Keratinocyte (primary cell): ENCODE measurements at places on chromosomes 2 and 18.

DNA sequence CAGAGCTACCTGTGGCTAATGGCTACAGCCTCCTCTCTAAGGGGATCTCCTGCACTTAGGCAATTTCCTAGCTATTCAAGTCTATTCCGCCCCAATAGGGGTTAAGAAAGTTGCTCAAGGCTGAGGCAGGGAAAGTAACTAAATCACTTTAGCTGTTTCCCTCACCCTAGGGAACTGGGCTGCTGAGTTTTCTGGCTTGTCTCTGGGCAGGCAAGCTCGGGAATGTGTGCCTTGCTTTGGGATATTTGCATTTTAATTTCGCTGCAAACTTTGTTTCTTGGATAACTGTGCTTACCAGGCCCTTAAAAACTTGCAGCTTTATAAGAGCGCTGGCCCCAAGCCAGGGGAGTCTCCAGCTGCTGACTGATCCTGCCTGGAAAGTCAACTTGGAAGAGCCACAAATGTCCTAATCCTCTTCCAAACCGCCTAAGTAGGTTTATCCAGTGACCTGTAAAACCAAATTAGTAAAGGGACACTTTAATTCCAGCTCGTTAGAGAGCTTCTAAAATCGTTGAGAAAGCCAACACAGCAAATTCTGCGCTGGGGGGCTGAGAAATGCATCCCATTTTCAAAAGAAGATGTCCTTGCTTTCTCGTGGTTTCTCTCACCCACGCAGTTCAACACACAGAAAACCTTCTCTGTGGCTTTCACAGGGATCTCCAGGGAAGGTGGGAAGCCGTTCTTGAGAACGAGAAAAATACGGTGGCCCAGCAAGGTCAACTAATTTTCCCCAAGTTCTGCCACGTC lies 59.5 kb upstream of the SP3 start:
- H3K4me1 ChIP-seq, result peaks cover 9% of the 10 kb centered on the region
- DNase-seq, result no peak
- no peak overlapping the region for H3K4me3 ChIP-seq
- no peaks in the 10 kb centered on the region for H3K27me3 ChIP-seq

- no peak overlapping the region for H3K27ac ChIP-seq
- no peaks in the 10 kb centered on the region for H3K4me1 ChIP-seq
- no peaks in the 10 kb centered on the region for H3K27me3 ChIP-seq
- no peaks in the 10 kb centered on the region for H3K36me3 ChIP-seq
- H3K4me3 ChIP-seq, result no peak overlapping the region
Observed at GRCh38 chr18:1020731-1021344, 116.2 kb downstream of the ADCYAP1 start.

DNA sequence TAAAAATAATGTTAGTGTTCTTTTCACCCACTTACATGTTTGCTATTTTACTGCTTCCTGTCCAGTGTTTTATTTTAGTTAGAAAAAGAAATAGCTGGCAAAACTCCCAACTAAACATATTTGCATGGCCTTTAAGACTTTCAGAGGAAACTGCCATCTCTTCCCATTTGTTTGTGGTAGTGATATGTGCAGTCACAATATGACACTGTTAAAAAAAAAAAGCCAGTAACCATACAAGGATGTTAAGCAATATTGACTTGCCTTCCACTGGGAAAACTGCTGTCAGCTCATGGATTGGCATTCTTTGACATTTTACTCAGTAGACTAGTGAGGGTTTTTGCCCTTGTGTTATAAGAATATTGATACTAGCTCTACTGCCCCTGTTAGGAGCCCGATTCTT lies 29.1 kb downstream of the XIRP2 start:
- no peak overlapping the region for H3K4me3 ChIP-seq
- H3K27me3 ChIP-seq, result no peaks in the 10 kb centered on the region
- no peaks in the 10 kb centered on the region for H3K36me3 ChIP-seq
- no peak for DNase-seq
- no peak overlapping the region for H3K27ac ChIP-seq

- no peak overlapping the region for H3K27ac ChIP-seq
- no peak for DNase-seq
- H3K4me3 ChIP-seq, result no peak overlapping the region
- H3K27me3 ChIP-seq, result no peaks in the 10 kb centered on the region
- no peaks in the 10 kb centered on the region for H3K36me3 ChIP-seq
- no peaks in the 10 kb centered on the region for H3K4me1 ChIP-seq
Observed at GRCh38 chr2:16852651-16853050, 187.0 kb upstream of the CYRIA start.

DNA sequence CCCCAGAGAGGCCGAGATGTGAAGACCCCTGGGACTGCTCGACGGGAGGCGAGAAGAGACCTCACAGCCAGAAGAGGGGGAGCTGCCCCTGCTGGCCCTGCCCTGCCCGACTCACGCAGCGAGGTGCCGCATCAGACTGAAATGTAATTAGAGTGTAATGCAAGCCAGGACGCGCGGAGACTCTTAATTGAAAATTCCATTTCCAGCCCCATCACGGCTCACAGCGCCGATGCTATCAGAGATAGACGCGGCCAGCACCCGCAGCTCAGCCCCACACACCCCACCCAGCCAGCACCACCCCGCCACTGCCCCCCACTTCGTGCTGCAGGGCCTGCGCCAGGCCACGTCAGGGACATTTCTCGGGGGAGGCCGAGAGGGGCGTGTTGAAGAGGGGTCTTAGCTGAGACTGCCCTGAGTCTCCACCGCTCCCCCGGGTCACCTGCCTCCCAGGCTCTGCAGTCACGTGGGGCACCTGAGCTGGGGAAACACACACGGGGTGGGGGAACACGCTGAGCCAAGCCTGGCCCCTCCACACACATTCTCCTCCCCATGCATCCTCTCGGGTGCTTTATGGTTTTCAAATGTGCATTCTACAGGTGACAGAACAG lies 78.1 kb downstream of the TEX51 start:
- DNase-seq, result no peak
- H3K27me3 ChIP-seq, result peaks cover 14% of the 10 kb centered on the region
- H3K4me1 ChIP-seq, result peaks cover under 1% of the 10 kb centered on the region
- H3K36me3 ChIP-seq, result no peaks in the 10 kb centered on the region

DNA sequence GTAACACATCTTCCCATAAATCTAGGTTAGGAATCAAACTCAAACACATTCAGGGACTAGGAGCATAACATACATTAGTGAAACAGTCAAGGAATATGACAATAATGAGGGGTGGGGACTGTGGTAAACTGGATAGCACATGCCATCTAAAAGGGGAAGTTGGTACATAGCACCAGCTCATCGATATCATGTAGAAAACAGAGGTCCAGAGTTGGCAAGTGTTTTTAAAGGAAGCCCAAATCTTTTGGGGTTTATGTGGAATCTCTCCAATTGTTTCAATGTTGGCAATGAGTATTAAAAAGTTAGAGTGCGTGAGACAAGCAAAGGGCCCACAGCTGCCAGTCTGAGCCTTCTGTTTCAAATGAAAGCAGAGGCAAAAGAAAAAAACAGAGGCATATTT lies 24.4 kb downstream of the KLF7 start:
- H3K4me3 ChIP-seq, result no peak overlapping the region
- no peak overlapping the region for H3K27ac ChIP-seq
- peaks cover 54% of the 10 kb centered on the region for H3K36me3 ChIP-seq
- H3K4me1 ChIP-seq, result peaks cover 19% of the 10 kb centered on the region

GRCh38 chr2:233814056-233814835 lies 36.1 kb downstream of the MROH2A start:
- DNase-seq, result no peak
- no peak overlapping the region for H3K4me3 ChIP-seq
- H3K27me3 ChIP-seq, result peaks cover 8% of the 10 kb centered on the region
- no peaks in the 10 kb centered on the region for H3K36me3 ChIP-seq
- no peaks in the 10 kb centered on the region for H3K4me1 ChIP-seq
- no peak overlapping the region for H3K27ac ChIP-seq

DNA sequence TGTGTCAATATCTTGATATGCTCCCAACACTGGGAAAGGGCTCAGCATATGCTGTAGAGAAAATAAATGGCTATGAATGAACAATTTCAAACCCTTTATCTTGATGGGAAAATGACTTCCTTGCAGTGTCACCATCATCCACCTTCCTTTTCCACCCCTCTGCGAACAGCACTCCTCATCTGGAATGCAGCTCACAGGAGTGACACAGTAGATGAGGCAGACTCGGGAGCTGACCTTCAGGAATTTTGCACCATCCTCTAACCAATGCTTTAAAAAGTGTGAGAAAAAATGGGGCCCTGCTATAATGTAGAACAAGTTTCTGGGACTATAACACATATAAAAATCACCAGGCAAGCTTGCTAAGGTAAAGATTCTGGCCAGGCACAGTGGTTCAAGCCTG lies 41.3 kb upstream of the YPEL5 start:
- H3K36me3 ChIP-seq, result no peaks in the 10 kb centered on the region
- DNase-seq, result no peak
- peaks cover 19% of the 10 kb centered on the region for H3K27me3 ChIP-seq
- H3K27ac ChIP-seq, result no peak overlapping the region

- no peaks in the 10 kb centered on the region for H3K27me3 ChIP-seq
- no peaks in the 10 kb centered on the region for H3K36me3 ChIP-seq
- no peak for DNase-seq
- H3K4me3 ChIP-seq, result peak overlapping the region; percentile 50
- H3K4me1 ChIP-seq, result no peaks in the 10 kb centered on the region
Observed at GRCh38 chr2:32947076-32947483, 327 bp downstream of the LTBP1 start.

GRCh38 chr2:64276417-64277095 lies 132.3 kb upstream of the PELI1 start:
- peak overlapping the region; percentile 61 for H3K27ac ChIP-seq
- H3K4me1 ChIP-seq, result peaks cover 56% of the 10 kb centered on the region
- H3K4me3 ChIP-seq, result no peak overlapping the region
- DNase-seq, result peak; percentile 30
- no peaks in the 10 kb centered on the region for H3K27me3 ChIP-seq

DNA sequence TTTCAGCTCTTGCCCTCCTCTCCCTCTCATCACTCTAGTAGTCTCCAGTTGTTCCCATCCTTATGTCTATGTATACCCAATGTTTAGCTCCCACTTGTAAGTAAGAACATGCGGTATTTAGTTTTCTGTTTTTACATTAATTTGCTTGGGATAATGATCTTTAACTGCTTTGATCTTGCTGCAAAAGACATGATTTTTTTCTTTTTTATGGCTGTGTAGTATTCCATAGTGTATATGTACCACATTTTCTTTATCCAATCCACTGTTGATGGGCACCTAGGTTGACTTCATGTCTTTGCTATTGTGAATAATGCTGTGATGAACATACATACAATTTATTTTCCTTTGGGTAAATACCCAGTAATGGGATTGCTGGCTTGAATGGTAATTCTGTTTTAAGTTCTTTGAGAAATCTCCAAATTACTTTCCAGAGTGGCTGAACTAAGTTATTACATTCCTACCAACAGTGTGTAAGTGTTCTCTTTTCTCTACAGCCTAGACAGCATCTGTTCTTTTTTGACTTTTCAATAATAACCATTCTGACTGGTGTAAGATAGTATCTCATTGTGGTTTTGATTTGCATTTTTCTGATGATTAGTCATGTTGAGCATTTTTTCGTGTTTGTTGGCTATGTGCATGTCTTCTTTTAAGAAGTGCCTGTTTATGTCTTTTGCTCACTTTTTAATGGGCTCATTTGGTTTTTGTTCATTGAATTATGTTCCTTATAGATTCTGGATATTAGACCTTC lies 179.6 kb upstream of the SLC39A10 start:
- peaks cover 9% of the 10 kb centered on the region for H3K4me1 ChIP-seq
- no peaks in the 10 kb centered on the region for H3K27me3 ChIP-seq
- no peak overlapping the region for H3K27ac ChIP-seq
- peak; percentile 32 for DNase-seq
- no peak overlapping the region for H3K4me3 ChIP-seq
- H3K36me3 ChIP-seq, result no peaks in the 10 kb centered on the region

DNA sequence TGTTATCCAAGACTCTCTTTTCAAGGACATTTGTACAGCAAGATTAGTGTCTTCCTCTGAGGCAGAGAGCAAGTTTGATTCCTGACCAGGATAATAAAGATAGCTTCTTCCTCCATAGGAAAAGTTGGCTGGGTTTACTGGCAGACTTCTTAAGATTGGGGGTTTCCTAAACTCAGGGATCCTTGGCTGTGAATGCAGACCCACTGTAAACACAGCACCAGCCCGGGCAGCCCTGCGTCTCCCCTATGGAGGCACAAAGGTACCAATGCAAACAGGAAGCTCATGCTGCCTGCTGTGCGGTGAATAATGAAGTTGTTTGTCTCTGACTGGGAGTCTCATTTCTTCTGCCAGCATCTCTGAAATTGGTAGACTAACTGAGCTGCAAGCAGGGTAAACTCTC lies 96.2 kb upstream of the ARHGAP28 start:
- H3K27me3 ChIP-seq, result no peaks in the 10 kb centered on the region
- H3K27ac ChIP-seq, result no peak overlapping the region
- H3K4me3 ChIP-seq, result no peak overlapping the region
- no peaks in the 10 kb centered on the region for H3K4me1 ChIP-seq
- DNase-seq, result no peak
- no peaks in the 10 kb centered on the region for H3K36me3 ChIP-seq

- peaks cover 14% of the 10 kb centered on the region for H3K4me1 ChIP-seq
- no peaks in the 10 kb centered on the region for H3K36me3 ChIP-seq
- H3K4me3 ChIP-seq, result no peak overlapping the region
Observed at GRCh38 chr18:44719519-44720060, 38.9 kb downstream of the SETBP1 start.

DNA sequence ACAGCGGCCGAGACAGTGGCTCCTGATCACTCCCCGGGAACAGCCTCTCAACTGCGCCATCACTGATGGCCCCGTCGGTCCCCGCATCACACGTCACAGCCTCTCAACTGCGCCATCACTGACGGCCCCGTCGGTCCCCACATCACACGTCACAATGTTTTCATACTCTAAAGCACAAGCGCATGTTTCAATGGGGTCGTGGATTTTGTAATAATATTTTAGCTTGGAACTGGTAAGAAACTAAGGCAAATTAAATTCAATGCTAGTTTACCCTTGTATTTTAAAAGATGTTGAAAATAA lies 44.2 kb upstream of the CTDP1 start:
- H3K27me3 ChIP-seq, result peaks cover 24% of the 10 kb centered on the region
- H3K4me3 ChIP-seq, result no peak overlapping the region
- no peak overlapping the region for H3K27ac ChIP-seq
- H3K4me1 ChIP-seq, result no peaks in the 10 kb centered on the region
- H3K36me3 ChIP-seq, result no peaks in the 10 kb centered on the region
- DNase-seq, result no peak

DNA sequence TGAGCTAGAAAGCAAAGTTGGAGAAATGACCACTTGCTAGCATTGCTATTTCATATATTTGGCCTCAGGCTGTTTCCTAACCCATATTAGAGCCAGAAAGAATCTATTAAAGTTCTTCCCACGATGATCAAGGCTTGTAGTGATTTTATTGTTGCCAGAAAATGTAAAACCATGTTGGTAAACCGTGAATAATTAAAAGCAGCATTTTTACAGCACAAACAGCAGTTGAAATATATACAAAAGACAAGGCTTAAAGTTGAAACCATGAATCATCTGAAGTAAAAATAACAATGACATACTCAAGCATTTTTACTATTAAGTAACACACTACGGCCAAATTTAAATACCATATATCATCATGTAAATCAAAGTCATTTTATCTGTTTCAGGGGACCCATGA lies 27.7 kb upstream of the DSC3 start:
- H3K4me1 ChIP-seq, result peaks cover 5% of the 10 kb centered on the region
- H3K4me3 ChIP-seq, result no peak overlapping the region
- peaks cover 21% of the 10 kb centered on the region for H3K36me3 ChIP-seq
- no peak for DNase-seq
